ENCODE measurements at places on chromosomes 2 and 18.

DNA sequence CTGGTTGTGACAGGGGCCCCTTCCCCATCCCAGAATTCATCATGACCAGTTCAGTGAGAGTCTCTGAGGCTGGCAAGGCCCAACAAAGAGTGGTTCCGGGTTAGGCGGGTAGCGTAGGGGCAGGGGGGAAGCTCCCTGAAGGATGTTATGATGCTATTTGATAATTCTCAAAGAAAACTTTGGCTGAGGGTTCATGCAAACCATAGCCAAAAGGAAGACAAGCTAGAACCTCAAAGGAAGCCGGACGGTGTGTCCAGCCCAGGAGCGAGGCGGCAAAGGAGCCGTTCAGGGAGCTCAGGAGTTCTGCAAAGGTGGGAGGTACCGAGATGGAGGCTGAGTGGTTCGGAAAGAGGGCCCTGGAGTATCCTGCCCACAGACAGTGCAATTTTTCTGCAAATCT is 226.8 kb upstream of the RAB6C start:
- no peak for DNase-seq

DNA sequence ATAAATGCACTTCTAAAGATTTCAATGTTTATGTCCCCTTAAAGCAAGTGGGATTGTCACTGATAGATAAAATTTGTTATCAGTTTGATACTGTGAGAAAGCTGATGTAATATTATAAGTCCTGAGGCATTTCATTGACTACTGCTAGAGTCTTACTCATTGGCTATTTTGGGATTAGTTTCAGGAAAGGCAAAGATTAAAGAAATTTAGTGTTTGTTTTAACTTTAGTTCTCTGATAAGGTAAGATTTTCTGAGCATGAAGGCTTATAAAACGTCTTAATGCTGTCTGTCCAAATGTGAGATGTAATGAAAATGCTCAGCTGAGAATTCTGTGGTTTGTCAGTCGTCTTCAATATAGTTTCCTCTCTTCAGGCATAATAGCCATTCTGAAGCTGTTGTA is 886.4 kb upstream of the CDH2 start:
- no peak for DNase-seq

GRCh38 chr2:166464187-166464586 is 29.9 kb downstream of the SCN7A start:
- no peak for DNase-seq

GRCh38 chr2:60125611-60126426 is 427.6 kb downstream of the BCL11A start:
- no peak for DNase-seq

DNA sequence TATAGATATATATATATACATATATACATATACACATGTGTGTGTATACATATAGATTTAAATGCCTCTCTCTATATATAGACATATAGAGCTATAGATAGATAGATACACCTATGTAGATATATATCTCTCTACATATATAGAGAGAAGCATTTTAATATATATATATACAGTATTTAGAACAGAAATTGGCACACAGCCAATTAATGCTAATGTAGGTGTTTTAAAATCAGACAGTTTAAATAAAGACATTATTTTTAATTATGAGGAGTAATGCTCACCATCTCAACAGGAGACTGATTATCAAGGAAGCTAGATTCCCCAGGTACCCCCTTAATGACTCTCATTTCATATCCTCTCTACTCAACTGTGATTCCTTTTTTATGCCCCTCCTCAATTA is 170.7 kb upstream of the CRIM1 start:
- DNase-seq, result no peak

DNA sequence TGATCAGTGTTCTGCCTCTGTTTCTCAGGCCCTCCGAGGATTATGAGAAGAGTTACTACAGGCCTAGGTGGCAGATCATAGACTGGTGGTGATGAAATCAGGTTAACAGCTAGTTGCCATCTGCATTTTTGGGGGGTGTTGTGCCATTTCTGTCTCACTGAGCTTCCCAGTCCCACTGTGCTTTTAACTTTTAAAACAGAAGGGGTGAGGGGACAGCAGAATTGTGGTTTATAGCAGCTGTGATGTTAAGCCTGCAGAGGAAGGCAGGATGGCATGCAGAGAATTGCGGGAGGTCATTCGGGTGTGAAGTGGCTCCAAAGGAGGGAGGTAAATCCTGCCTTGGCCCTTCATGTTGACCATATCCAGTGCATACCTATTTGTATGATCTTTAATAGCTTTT is 5.0 kb downstream of the CAB39 start:
- no peak for DNase-seq

Data from T follicular helper cell (primary cell).